NCI-H187 treated with DMSO at 0.1 percent for 48 hours (cell line): ENCODE measurements at places on chromosomes 12 and 14.

GRCh38 chr14:74627076-74627475 is 15.0 kb upstream of the LTBP2 start:
- DNase-seq, result no peak

DNA sequence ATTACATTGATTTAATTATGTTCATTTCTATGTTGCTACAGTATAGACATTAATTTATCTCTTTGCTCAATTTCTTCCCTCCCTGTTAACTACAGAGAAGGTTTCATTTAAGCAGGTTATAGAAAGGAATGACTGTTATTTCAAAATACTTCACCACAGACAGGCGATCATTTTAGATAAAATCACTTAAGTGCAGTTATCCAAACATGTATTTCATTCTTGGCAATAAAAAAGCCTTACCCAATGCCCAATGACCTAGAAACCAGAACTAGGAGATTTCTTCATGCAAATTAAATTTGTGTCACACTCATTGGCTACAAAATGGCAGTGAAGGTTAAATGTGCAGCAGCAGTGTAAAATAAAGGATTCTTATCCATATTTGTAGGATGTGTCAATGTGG is 266.4 kb downstream of the KCNH5 start:
- no peak for DNase-seq

DNA sequence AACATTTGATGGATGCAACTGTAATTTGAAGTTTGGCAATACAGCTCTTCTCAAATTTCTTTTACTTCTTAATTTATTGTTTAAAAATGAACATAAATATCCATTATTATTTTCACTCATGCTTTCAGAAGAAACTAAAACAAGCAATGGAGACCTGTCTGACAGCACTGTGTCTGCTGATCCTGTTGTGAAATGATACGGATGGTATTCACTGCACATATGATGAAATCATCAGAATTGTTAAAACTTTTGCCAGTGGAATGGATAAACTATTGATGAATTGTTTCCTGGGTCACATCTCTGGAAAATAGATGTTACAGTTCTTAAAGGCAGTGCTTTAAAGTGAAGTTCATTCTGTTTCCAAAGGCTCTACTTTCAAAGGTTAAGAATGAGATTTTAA is 59.2 kb downstream of the WASHC4 start:
- DNase-seq, result no peak

DNA sequence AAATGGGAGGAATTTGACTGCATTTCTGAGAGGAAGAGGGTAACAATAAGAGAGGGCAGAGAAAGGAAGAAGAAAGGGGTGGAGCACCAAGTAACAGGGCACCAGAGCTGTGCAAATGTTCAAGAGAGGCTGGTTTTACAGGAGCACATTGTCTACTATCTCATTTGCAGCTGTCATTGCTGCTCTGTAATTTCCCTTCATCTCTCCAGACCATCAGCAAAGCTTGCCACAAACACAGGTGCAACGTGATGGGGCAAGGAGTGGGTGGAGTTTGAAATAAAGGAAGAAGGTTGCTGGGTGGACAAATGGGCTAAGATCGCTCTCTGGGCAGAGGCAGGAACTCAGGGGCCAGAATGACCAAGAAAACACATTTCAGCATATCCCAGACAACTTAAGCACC is 47.9 kb upstream of the PLEKHG6 start:
- no peak for DNase-seq

GRCh38 chr12:13404111-13404628 is 207.6 kb downstream of the EMP1 start:
- DNase-seq, result no peak

DNA sequence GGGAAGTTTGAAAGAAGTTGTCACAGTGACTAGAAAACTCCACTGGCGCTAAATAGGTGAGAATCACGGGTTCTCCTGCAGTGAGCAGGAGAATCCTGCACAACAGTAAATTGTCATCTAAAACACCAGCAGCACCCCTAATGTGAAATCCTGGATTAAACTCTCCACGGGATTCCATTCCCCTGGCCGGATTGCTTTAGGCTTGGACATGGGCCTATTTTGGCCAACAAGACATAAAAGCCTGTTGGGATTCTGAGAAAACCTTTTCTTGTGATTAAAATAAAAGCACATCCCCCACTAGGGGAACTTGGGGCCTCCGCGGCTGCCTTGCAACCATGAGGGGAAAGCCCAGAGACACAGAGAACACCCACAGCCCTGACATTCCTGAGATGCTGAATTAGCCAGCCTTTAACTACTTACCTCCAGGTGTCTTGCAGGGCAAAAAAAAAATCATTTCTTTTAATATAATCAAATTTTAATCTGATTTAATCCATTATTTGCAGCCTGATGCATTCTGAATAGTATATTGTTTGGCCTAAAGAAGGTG is 21.0 kb upstream of the TSPAN11 start:
- no peak for DNase-seq

DNA sequence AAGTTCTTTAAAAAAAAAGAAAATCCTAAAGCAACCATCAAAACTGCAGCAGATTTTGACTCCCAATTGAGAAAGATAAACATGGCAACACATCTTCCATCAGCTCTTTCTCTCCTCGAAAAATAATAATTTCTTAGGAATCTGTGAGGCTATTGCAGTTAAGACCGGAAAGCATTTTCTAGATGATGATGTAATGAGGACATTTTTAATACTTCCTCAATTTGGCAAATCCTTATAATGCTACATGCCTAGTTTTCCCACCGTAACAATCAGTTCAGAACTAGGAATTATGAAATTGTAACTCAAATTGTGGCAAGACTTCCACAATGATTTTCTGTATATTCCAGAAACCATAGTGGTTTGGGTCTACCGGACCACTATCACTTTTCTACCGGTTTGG is 180.9 kb upstream of the PDE3A start:
- no peak for DNase-seq

- DNase-seq, result no peak
Measured at GRCh38 chr12:124279315-124279714, 15.6 kb upstream of the RFLNA start.

DNA sequence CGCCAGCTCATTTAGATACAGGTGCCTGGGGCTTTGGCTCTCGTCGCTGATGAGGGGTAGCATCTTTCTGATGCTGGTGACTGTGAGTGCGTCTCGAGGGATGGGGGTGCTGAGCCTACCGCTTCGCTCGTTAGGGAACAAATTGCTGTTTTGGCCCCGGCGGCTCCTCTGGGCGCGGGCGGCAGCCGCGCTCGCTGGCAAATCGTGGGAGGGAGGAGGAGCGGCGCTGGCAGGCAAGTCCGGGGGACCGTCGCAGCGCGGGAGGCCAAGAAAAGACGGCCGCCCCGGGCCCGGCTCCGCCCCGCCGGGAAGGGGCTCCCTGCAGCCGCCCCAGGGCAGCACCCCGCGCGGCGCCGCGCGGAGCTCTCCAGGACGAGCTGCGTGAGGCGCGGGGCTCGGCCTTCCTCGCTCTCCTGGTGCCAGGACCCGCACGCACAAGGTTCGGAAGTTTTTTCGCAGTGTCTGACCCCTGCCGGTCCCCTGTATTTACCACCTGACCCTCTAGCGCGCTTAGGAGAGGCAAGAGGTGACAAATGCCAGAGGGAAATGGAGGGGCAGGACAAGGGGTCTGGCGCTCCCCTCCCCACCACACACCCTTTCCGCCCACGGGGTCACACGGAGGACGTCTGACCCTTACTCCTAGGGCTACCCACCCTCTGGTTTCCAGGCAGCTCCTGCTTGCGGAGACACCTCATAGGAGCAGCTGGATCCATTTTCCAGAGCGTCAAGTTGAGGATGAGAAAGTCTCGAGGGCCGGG is 899 bp upstream of the KCNH3 start:
- no peak for DNase-seq

GRCh38 chr14:61511558-61511948 is 183.8 kb upstream of the HIF1A start:
- DNase-seq, result no peak

DNA sequence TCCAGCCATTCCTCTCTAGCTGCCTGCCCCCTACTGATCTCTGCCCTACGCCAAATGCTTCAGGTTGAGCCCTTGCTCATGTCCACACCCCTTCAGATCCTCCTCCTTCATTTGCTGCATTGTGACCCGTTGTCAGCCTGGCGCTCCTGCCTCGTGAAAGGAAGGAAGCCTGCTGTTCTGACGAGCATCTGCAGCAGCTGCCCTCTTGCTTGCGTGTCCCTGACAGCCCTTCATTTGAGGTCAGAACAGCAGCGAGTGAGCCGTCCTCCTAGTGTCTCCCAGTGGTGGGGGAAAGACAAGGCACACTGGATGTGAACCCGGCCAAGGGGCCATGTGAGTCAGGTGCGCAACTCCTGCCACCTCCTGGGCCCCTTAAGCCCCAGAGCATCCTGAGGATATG is 3.0 kb upstream of the PIANP start:
- no peak for DNase-seq

DNA sequence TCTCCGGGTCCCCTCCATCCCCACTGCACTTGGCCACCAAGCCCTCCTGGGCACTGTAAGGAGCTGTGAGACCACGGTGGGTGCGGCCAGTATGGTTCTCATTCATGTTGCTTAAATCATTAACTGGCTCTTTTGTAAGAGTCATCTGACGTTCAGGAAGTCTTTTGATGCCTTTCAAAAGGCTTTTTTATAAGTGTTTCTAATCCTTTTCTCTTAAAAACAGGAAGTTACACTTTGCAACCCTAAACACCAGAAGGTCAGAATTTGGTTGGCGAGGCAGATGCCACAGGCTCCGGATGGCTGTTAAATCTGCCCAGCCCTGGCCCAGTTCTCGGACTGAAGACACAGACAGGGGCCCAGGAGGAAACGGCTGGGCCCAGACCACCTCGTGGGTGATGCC is 26.1 kb upstream of the DIO3 start:
- DNase-seq, result no peak

DNA sequence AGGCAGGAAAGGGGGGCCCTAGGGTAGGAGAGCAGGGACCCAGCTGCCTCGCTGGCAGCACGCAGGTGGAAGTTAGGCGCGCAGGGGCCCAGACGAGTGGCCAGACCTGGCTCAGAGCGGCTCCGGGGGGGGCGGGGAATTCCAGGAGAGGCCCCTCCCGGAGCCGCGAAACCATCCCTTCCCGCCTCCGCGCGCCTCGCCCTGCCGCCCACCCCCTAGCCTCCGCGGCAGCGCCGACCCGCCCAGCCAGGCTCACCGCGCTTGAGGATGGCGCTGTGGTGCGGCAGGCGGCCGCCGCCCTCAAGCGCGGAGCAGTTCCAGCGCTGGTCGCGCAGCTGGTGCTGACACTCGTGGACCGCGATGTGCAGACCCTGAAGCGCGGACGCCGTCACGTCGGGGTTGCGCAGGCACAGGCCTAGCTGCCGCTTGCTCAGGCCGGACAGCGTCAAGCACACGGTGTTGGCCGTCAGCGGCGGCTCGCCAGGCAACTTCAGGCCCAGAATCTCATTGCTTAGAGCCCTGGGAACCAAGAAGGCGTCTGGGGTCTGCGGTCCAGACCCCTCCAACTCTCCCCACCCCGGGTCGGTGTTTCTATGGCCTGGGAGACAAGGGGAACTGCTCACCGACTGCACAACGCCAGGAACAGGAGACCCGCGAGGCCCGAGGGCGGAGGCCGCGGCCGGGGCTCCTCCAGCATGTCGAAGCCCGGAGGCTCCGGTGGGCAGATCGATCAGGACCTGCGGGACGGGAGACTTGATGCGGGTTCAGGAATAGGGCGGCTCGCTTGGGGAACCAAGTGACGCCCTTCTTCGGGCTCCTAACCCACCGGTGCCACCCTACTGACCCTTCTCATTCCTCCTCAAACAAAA is 1.5 kb downstream of the WNT10B start:
- DNase-seq, result no peak

DNA sequence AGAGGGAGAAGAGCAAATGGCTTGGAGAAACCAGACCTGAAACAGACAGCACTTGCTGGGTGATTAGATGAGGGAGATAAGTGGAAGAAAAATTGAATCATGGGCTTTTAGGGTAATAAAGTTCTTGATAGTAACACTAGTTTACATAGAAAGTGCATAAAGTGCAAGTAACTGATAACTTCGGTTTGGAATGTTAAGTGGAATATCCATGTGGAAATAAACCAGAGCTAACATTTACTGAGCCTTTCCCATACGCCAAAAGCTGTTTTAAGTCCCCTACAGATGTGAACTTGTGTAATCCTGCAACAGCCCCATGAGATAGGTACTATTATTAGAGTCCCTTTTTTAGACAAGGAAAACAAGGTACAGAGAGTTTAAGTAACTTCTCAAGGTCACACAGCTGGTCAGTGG is 77.1 kb upstream of the NUDT4 start:
- no peak for DNase-seq

DNA sequence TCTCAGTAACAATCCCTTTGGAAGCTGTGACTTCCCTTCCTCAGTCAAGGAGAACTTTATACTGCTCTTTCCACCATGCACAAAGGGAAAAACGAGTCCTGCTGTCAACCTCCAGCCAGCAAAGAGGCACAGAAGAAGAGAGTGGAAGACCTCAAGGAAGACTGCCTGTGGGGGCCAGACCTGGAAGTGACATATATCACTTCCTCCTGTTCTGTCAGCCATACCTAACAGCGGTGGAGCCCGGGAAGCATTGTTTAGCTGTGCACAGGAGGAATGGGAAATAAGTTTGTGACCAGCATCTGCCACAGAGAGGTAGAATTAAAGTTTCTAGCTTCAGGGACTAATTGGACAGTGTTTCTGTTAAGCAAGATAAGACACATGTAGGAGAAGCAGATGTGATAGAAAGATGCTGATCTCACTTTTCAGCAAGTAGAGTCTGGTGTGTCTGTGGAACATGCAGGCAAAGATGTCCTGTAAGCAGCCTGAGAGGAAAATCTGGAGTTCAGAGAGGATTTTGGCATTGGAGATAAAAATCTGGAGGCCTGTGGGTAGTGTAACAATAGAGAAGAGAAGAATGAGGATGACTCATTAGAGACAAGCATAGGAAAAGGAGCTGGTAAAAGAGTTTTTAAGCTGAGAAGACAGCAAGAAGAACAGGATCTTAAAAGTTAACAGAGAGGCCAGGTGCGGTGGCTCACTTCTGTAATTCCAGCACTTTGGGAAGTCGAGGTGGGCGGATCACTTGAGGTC is 141.6 kb upstream of the CPSF6 start:
- DNase-seq, result no peak

- DNase-seq, result no peak
Measured at GRCh38 chr14:84533181-84533725, 996.7 kb upstream of the FLRT2 start.

GRCh38 chr14:55373784-55374705 is 37.6 kb downstream of the ATG14 start:
- no peak for DNase-seq

- DNase-seq, result no peak
Measured at GRCh38 chr12:10543499-10543898, 37.8 kb downstream of the EIF2S3B start.
